ENCODE measurements at places on chromosomes 2 and 18.

DNA sequence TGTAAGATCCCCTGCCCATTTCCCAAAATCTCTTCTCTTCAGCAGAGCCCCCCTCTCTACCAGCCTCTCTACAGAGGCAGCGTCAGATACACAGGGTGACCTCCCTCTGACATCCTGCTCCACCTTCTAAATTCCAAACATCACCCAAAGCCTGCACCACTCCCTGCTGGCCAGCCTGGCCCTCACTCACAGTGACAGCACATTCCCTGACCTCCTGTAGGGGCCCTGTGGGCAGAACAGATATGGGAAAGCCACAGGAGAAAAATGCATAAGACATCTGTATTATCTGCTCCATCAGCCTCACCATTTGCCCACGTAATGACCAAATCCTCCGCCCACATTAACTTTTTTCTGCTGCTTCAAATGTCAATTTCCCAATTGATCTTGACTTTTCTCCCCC is 40.6 kb downstream of the TRABD2A start:
- DNase-seq = no peak

DNA sequence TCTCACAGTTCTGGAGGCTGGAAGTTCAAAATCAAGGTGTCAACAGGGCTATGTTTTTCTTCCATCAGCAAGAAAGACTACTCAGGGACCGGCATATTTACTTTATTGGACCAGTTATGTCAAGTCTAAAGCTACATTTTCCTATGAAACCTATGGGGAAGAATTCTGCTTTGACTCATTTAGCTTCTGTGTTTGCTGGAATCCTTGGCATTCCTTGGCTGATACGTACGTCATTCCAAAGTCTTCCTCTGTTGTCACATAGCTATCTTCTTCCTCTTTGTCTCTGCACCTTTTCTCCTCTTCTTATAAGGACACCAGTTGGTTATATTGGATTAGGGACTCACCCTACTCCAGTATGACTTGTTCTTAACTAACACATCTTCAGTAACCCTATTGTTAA is 137.4 kb upstream of the FBXO11 start:
- no peak for DNase-seq

GRCh38 chr2:31962757-31963361 is 47.9 kb downstream of the MEMO1 start:
- DNase-seq = no peak

DNA sequence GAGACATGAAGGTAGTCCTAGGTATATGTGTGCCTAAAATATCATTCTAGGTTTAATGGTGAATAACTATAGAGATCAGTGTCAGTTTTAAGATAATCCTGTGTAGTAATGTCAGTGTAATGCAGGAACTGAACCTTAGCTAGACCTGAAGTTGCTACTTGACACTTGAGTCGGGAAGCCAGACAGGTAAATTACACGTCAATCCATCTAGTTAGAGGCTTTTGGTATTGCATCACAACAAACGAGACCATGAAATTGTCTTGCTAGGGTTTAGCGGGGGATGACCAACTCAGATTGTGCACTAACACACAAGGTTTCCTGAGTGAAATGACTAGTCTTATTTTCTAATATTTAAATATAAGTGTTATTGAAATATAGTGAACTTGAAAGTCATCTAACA is 2.0 kb downstream of the YPEL5 start:
- DNase-seq = no peak

DNA sequence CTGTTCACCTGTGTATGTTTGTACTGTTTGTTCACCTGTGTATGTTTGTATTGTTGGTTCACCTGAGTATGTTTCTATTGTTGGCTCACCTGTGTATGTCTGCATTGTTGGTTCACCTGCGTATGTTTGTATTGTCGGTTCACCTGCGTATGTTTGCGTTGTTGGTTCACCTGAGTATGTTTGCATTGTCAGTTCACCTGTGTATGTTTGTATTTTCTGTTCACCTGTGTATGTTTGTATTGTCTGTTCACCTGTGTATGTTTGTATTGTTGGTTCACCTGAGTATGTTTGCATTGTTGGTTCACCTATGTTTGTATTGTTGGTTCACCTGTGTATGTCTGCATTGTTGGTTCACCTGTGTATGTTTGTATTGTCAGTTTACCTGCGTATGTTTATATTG is 14.6 kb downstream of the ADI1 start:
- no peak for DNase-seq
